ENCODE measurements at places on chromosomes 11 and 22.
A peak's percentile ranks its signal among the peaks of the same experiment; 100 is the strongest.

- DNase-seq, result peak; percentile 71
These were observed 14.3 kb upstream of the ARRB1 start for GRCh38 chr11:75365711-75366181.

GRCh38 chr11:12195768-12196167, 85.4 kb downstream of the MICAL2 start:
- no peak for DNase-seq

- DNase-seq, result no peak
These were observed 672.5 kb downstream of the BRD1 start for GRCh38 chr22:49155039-49155769.

DNA sequence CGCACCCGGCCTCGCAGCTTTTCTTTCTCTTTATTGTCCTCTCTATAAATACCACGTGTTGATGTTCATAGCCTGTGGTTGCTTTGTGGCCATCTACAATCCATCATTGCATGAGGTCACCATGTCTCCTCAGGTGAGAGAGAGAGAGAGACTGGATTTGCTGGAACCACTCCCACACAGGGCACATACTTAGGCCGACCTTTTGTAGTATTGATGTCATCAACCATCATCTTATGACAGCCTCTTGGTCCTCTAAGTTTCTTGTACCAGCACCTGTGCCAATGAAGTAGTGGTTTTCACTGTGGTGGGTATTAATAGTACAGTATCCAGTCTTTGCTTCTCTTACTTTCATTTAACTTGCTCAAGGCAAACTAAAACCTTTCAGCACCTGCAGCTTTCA, 22.8 kb upstream of the P2RY6 start:
- DNase-seq, result no peak

DNA sequence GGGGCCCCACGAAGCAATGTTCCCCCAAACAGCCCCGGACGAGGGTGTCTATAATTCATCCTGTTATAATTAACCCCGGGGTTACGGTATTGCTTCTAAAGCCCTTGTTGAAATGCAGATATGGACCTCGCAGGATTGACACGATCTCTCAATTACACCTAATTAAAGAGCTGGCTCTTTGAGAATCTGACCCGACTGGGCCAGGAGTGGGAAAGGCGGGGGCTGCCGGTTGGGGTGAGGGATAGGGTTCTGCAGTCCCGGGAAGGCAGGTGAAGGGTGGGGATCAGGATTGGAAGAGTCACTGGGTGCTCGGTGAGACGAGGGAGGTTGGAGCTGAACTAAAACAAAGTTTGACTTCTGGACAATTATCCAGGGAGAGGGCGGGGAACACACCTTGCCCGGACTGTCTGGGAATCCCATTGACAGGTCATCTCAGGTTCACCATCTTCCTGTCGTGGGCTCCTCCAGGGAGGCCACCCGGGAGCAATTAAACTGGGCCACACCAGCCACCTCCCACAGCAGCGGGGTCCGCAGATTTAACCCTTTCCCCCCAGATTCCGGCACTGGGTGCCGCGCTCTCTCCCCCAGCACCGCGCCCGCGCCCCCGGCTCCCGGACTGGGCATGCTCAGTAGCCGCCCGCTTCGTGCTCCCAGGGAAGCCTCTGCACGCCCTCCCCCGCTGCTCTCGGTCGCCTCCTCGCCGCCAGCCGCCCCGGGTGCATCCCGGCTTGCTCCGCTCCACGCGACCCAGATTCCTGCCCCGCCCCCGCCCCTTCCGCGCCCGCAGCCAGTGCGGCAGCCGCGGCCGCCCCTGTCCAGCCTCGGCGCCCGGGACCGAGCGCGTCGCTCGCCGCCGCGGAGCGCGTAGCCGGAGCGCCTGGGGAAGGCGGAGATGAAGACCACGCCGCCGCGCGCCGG, at the start of gene ELMOD1:
ELMOD1 (plus strand) TSS at position 688 of the 918 bp plus-strand sequence. CDS start 27,043 bp downstream, outside the sequence.
- peak; percentile 35 for DNase-seq
